ENCODE measurements at places on chromosomes 11 and 22. TPM values are rescaled to one million over a fixed set of nuclear protein-coding genes. Genes with fewer than 3 reads are reported as not detected.

Gene MCAM
- total RNA-seq = 1,211 TPM

Gene SERHL2
- 3.8 TPM for total RNA-seq

Gene ART1
- total RNA-seq = not detected

Gene C11orf65
- 0.28 TPM for total RNA-seq

Gene OR51B4
- total RNA-seq = not detected

Gene TRIM51
- not detected for total RNA-seq

Measured in omental fat pad (tissue), 4 donors.